ENCODE measurements at places on chromosomes 6 and 20.
A peak's percentile ranks its signal among the peaks of the same experiment; 100 is the strongest.

- DNase-seq, result no peak
Measured at GRCh38 chr20:14860410-14860814, 523.0 kb upstream of the FLRT3 start.

- no peak for DNase-seq
Measured at GRCh38 chr6:4723383-4723782, 52.8 kb upstream of the CDYL start.

DNA sequence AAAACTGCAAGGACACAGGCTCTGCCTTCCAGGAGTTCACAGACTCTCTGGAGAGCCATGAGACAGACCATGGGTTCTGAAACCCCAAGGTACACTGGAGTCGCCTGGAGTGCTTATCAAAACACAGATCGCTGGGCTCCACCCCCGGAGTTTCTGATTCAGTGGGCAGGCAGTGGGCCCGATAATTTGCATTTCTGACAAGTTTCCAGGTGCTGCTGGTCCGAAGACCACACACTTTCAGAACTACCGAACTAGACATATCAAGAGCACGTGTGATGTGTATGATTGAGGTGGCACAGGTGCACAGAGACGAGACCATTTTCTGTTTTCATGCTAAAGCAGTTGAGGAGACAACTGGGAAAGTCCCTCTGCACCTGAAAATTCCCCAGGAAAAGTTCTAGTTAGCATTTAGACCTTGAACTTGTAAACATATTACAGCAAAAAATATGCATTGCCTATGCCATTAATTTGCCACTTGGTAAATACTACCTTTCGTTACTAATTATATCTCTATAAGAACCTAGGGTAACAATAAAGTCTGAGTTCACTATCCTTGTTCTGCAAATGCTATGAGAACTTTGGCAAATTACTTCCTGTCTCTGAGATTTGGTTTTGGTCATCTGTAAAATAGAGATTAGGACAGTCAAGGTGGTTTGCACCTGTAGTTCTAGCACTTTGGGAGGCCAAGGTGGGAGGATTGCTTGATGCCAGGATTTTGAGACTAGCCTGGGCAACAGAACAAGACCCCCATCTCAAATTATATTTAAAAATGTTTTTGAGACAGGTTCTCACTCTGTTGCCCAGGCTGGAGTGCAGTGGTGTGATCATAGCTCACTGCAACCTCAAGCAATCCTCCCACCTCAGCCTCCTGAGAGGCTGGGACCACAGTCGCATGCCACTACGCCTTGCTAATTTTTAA lies 14.3 kb upstream of the PIM1 start:
- no peak for DNase-seq

DNA sequence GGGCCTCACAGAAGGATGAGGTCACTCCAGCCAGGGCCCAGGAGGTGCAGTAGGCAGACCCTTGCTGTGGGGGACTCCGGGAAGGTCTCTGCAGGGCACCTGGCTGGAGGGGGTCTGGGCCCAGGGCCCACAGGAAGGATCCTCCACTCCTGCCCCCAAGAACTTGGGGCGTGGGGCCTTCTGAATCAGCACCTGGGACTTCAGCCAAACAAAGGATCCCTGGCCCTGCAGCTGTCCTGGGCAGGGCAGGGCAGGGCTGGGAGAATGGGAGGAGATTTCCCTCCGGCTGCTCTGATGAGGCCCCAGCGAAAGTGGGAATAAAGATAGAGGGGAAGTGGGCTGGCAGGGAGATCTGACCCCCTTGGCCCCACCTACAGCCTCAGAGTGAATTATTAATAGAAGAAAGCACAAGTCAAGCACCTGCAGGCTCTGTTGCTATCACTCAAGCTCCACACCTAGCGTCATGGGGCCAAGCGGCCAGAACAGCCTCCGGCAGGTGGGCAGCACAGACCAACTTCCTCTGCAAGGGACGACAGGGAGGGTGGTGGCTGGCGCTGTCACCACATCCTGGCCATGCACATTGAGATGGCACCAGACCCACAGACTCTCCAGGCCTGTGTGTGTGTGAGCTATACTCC lies 61.6 kb upstream of the MRPS10 start:
- peak; percentile 56 for DNase-seq

DNA sequence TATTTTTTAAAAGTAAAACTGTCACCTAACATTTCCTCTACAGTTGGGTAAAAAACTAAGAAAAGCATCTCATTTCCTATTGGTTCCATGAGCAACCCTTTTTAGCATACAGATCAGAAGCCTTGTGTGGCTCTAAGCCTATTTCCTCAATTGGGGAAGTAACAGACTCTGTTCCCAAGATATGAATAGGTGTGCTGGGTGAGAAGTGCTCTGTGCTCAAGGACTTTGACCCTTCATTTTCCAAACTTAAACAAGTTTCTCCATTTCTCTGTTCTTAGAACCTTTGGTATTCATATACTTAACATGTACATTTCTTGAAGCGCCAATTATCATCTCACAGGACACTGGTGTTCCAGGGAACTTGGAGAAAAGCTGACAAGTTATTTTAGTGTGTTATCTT lies 24.1 kb downstream of the CARMIL1 start:
- DNase-seq, result no peak

- peak; percentile 76 for DNase-seq
Measured at GRCh38 chr6:167824591-167825331, 1.9 kb upstream of the AFDN start.

- DNase-seq, result no peak
Measured at GRCh38 chr20:45372241-45372640, 5.9 kb downstream of the TP53TG5 start.

DNA sequence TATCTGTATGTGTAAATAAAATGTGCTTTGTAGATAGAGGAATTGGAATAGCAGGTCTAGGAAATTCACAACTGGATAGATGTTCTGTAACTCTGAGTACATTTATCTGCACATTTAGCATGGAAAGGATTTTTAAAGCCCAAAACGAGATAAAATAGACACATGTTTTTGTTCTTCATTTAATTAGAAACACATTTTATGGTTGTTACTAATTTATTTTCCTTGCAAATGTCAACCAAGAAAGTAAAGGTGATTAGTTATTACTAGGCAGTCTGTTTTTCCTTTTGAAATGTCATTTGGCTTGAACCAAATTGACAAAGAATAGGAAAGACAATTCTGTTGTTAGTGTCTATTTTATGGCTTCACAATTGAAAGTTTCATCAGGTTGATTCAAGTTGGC lies 769 bp downstream of the PRL start:
- no peak for DNase-seq

GRCh38 chr6:5995949-5996713 lies 10.6 kb downstream of the NRN1 start:
- peak; percentile 87 for DNase-seq

DNA sequence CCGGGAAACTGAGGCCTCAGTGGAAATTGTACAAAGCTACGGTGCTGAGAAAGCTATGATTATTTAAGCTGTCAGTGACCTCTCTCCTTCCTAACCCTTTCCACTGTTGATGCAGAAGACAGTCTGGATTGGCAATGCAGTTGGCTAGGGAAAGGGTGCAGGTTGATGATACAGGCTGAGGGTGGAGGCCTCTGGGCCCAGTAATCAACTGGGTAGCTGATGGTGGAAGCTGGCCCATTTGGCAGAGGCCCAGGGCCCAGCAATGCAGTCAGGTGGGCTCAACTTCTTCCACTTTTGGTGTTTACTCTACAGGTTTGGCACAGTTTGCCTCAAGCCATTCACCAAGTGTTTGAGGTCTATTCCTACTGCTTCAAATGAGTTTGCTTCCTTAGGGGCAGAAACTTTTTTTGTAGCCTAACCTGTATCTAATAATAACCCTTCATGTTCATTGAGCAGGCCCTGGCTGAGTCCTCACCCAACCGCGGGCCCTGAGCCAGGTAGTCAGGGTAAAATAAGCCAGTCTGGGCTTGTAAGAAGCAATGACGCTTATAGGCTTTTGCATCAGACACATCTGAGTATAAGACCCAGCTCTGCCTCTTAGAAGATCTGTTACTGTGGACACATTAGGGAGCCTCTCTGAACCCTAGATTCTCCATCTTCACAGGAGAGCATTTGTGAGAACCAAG lies 12.1 kb downstream of the BCL2L1 start:
- DNase-seq, result no peak

GRCh38 chr6:92827104-92827503 lies 592.3 kb downstream of the EPHA7 start:
- no peak for DNase-seq

DNA sequence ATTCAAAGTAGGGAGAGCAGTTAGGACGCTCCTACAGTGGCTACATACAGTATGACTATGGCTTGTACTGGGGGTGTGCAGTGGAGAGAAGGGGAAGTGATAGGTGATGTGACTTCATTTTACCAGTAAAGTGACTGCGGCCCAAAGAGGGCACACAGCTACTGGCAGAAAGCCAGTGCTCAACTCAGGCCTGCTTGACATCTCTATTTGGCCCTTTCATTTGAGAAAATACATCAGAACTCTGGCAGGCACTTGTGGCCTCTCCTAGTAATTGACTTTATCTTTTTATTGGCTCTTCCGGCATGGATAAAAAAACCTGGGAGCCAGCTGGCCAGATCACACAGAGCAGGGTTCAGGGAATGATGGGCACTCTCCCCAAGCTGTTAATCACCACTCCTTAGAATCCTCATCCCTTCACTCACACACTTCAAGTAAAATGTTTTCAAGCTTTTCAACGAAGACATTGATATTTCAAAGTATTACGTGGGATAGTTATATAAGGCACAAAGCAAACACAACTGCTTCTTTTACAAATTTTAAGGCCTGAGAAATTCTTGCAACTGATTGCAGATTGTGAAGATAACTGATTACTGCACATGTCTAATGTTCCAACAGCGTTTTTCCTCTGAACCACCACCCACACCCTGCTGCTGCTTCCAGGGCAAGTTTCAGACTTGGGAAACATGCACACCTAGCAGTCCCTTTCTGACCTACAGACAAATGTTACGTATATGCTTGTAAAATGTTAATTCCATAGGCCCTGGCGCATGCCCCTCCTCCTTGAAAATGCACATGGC lies 73.5 kb downstream of the TNFRSF21 start:
- DNase-seq, result no peak

DNA sequence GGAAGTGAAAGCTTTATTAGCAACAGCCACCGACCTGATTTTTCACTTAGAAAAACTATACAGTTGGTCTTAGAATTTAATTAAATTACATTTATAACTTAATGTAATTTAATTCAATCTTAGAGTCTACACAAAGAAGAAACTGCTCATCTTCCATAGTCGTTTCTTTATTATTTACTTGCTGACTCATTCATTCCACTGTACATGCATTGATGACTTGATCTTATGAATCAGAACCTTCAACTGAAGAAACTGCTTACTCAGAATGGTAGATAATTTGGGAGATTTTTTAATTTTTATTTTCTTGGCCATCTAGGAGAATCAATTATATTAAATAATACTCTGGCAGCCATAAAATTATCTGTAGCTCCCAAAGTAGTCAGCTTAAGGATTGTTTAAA lies 1021.6 kb upstream of the FLRT3 start:
- DNase-seq, result no peak

- DNase-seq, result no peak
Measured at GRCh38 chr6:44396968-44397367, 9.5 kb downstream of the CDC5L start.

DNA sequence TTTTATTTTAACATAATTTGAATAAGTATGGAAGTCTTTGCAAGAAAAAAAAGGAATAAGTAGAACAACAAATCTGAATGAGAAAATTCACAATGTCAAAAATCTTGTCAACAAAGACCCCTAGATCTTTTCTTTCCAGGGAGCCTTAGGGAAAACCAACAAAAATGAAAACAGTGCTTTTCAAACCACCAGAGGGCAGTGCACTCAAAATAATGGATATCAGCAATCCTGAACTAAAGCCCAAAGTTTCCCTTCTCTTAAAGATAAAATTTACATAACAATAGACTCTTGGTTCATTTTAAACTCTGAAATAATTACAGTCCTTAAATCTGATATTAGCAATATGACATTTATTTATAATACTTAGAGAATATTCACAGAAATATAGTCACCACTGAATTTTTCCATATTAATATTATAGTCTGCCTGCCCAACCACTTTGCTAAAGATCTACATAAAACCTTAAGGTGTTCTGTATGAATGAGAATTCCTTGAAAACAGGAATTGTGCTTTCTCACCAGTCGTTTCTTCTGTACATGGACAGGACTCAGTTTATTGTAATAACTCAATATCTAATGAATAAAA lies 105.3 kb upstream of the BMP5 start:
- DNase-seq, result peak; percentile 43

DNA sequence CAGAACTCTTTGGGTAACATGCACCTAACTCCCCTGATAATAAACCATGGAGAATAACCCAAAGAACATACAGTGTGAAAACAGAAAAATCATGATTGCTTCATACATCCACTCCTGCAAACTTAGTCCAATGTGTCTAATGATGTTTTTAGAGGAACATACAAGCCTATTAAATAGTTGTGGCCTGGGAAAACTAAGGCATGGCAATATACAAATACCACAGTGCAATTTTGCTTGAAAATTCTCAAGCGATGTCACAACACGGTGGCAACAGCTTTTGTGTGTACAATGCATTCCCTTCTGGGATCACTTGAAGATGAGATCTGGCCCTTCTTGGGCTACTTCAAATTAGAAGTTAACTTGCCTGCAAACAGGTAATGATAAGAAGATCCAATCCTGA lies 16.7 kb downstream of the MAP3K5 start:
- DNase-seq, result peak; percentile 89

DNA sequence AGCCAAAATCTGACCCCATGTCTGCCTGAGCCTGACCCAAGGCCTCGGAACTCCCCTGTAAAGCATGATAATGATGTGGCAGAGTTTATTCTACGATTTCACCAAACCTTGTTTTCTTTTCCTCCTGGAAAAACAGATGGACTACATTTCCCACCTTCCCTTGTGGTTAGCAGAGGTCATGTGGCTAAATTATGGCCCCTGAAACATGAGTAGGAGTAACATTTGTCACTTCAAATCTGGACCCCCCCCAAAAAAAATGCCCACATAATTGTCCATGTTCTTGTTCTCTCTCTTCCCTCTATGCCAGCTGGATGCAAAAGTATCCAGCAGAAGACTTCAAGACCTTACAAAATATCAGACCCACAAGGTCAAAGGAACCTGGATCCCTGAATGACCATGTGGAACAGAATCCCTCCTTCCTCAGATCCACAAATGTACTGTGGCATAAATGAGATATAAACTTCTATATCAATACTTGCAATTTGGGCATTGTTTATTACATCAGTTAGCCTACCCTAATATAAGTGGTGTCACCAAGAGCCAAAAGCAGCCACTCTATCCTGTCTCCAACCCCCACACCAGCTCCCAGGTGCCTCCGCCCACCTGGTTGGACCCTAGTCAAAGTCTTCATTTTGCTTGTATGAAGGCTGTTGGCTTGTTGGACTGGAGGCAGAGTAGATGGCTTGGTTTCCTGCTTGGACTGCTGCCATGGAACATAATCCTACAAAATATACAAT lies 1.4 kb downstream of the C20orf96 start:
- DNase-seq, result no peak

GRCh38 chr6:41092421-41093140 lies 19.8 kb downstream of the NFYA start:
- DNase-seq, result peak; percentile 26

Data from AG10803 (cell line).